ENCODE measurements at places on chromosomes 1 and 21. TPM values are rescaled to one million over a fixed set of nuclear protein-coding genes. Genes with fewer than 3 reads are reported as not detected.

DNA sequence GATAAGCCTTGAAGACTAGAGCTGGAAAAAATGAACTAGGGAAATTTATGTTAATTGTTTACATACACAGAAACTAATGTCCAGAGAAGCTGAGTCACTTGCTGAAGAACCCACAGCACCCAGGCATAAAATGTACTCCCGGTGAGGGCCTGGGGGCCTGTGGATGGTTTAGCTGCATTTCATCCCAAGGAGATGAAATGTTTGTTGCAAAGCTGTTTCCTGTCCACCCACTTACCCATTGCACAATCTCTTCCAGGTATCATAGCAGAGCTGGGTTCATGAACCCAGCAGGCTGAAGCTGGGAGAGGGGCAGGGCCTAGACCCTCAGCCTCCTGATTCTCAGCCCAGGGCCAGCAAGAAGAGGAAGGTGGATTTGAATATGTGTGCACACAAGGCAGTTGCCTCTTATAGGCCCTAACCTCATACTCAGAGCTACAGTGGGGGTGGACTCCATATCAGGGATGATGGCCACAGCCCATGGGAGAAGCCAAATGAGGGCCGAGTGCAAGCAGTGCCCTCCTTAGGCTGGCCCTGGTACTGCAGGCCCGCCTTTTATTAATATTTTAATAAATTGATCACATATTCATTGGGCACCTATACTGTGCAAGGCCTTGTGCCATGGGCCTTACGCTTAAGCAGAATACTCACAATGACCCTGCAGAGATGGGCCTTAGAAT, 110.8 kb downstream of the LACTBL1 start:
- peak; percentile 58 for DNase-seq

DNA sequence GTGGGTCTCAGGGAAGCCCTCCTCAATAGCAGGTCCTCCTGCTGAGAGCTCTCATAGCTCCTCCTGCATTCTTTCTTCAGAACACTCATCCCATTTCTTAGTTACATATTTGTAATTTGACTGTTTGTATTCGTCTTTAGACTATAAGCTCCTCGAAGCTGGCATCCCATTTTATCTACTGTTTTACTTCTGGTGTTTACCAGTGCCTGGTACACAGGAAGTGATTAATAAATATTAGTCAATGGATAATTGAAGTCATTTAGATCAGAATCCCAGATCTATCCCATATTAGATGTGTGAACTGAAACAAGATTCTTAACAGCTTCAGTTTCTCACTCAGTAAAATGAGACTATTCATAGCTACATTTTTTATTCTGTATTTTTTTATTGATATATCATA, 88.7 kb downstream of the PLPP3 start:
- no peak for DNase-seq

GRCh38 chr1:161502181-161502580, 3.1 kb upstream of the FCGR2A start:
- no peak for DNase-seq

DNA sequence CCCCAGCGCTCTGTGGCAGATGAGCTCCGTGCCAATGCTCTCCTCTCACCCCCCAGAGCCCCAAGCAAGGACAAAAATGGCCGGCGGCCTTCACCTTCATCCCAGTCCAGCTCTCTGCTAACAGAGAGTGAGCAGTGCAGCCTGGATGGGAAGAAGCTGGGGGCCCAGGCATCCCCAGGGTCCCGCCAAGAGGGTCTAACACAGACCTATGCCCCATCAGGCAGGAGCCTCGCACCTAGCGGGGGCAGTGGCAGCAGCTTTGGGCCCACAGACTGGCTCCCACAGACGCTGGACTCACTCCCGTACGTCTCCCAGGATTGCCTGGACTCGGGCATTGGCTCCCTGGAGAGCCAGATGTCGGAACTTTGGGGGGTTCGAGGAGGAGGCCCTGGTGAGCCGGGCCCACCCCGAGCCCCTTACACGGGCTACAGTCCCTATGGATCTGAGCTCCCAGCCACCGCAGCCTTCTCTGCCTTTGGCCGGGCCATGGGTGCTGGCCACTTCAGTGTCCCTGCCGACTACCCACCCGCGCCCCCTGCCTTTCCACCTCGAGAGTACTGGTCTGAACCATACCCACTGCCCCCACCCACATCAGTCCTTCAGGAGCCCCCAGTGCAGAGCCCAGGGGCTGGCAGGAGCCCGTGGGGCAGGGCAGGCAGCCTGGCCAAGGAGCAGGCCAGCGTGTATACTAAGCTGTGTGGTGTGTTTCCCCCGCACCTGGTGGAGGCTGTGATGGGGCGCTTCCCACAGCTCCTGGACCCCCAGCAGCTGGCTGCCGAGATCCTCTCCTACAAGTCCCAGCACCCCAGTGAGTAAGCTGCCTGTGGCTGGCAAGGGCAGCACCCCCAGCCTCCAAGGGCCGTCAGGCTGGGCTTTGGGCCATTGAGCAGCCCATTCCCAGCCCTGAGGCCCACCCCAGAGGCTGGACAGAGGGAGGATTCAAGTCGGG, 8.7 kb downstream of the ZC3H12A start:
- DNase-seq: no peak

- DNase-seq: no peak
Observed at GRCh38 chr1:205111354-205111753, 10.4 kb downstream of the RBBP5 start.

GRCh38 chr1:51265618-51266017, 29.5 kb downstream of the RNF11 start:
- DNase-seq: no peak

DNA sequence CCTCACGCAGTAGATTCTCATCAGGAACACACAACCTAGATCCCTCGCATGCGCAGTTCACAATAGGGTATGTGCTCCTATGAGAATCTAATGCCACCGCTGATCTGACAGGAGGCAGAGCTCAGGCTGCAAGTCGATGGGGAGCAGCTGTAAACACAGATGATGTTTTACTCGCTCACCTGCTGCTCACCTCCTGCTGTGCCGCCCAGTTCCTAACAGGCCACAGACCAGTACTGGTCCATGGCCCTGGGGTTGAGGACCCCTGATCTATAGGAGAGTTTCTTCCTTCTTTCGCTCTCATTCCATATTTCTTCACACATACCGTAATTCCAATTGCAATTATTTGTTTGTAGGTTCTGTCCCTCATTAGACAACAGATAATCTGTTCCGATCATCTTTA, 103.4 kb downstream of the CLEC20A start:
- no peak for DNase-seq

- DNase-seq: no peak
Observed at GRCh38 chr1:9486466-9487140, 52.7 kb upstream of the SLC25A33 start.

GRCh38 chr1:78607334-78607927, 12.8 kb upstream of the IFI44L start:
- no peak for DNase-seq

- DNase-seq: no peak
Observed at GRCh38 chr1:187605736-187606135, 777.0 kb downstream of the PLA2G4A start.

DNA sequence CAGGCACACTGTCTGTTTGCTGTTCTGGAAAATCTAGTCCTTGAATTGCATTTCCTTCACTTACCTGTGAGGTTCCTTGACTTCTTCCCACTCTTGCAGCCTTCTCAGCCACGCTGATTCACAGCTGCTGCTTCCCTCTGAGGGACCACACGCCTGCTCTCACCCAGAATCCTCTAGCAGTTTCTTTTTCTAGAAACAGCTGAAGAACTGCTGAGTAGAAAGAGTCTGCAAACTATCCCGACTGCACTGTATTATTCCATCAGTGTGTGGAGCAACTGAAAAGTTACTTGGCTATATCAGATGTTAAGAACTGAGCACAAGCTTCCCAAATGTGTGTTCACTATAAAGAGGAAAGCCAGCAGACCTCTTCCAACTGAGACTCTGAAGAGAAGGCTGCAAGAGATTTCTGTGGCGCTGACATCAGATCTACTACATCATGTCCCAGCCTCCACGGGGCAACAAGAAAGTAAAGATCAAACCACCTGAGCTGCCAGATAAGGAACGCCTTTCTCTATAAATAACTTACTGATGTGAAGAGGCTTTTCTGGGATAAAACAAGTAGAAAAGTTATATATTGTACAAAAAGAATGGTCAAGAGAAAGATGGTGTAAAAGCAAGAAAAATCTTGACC, 226.6 kb downstream of the RERE start:
- DNase-seq: no peak

GRCh38 chr1:27192039-27192529, 37.2 kb upstream of the SLC9A1 start:
- DNase-seq: no peak

DNA sequence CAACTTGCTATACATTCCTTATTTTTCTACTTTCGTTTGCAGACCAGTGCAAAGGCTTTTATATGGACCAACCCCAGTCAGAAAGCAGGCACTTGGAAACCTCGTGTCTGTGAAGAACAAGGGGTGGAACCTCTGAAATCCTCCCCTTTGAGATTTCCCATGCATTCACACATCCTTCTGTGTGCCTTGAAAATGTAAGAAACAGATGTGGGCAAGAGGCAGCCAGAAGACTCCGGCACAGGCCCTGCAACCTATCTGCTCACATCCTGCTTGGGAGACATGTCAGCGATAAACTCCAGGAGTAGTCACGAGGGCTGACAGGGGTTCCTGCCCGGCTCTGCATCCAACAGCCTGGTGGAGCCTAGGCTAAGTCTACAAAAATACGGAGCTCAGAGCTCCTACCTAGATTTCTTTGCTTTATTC, 42.5 kb downstream of the ETS2 start:
- DNase-seq: no peak

GRCh38 chr1:65082346-65083040, 65.5 kb upstream of the AK4 start:
- DNase-seq: no peak

GRCh38 chr1:96416701-96417444, 304.7 kb upstream of the PTBP2 start:
- no peak for DNase-seq

- DNase-seq: no peak
Observed at GRCh38 chr1:223227031-223227430, 84.0 kb upstream of the TLR5 start.

GRCh38 chr1:95509989-95510388, 276.0 kb downstream of the RWDD3 start:
- no peak for DNase-seq

DNA sequence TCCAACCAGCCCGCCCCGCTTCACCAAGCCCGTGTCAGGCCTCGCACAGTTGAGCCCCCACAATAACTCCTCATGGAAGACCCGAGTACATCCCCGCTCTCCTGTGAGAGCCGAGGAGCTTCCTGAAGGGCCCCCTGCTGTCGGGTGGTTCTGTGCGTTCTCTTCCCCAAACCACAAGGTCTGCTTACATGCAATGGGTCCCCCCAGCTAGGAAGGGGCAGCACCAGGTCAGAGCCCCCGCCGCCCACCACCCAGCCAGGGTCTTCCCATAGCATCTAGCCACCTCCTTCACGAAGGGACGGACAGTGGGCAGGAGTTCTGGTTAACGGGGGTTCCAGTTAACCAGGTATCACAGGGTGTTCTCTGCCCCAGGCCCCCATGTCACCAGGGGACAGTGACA, 51.5 kb downstream of the GLIS1 start:
- no peak for DNase-seq

DNA sequence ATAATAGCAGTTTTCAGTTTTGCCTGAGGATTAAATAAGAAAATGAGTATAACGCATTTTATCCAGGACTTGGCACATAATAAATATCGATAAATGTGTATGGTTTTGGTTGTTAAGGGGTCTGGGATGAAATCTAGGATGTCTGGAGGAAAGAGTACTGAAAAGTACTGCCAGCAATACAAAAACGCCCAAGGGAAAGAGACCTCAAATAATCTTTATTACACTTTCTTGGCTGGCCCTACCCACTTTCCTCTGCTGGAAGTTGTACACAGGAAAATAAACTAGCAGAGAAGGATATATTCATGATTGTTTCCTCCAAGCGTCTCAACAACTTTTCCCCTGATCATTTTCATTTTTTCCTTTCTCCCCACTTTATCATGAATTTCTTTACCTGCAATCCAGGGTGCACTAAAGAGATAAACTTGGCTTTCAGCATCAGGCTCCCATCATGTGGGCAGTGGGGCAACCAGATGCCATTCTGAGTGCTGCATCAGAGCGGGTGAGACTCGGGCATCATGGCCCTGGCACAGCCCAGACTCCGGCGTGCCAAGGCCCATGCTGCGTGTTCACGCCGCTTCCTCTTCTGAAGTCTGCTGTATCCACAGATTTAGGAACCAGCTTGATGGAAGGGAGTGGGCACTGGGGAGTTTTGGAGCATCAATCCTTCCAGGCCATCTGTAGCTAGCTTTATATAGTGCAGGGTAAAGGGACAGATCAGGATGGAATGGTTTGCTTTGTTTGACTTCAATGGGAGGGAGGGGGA, 35.8 kb upstream of the PLXNA2 start:
- DNase-seq: no peak

DNA sequence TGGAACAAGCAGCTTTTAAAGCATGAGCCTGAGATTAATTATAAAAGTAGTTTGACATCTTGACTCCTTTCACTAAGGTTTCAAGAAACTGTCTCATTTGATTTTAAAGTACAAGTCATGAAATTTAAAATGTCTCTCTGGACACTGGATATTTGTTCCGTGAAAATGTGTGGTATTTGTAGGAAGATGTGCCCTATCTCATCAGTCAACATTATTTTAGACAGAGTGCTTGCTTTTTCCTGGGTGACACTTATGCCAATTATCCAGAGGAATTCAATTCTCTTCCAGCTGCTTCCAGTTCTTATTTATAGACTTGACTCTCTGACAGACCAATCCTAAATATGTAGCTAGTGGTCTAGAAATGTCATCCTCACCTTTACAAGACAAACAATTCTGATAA, 300.4 kb downstream of the PLA2G4A start:
- no peak for DNase-seq

DNA sequence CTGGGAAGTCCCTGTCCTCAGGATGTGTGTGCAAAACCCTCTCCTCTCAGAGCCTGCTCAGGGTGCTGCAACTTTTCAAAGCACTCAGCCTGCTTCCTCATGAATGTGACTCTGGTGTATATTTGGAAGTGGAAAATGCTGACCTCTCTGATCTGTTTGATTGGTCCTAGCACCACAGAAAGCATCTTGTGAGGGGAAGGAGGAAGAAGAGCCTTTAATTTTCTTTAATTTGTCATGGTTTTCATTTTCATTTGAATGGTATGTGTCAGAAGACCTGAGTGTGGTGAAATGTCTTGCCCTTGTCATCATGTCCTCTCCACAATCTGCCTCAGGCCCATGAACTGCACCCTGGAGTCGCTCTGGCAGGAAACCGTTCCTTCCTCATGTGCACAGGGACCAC, 383.5 kb downstream of the NTNG1 start:
- DNase-seq: no peak

- no peak for DNase-seq
Observed at GRCh38 chr1:29831500-29832117, 595.3 kb downstream of the PTPRU start.

The BMP8B gene
- 0.82 TPM for total RNA-seq

The COL18A1 gene
- 241 TPM for total RNA-seq

The INKA2 gene
- total RNA-seq: 22.5 TPM

The FHAD1 gene
- 2.9 TPM for total RNA-seq

The FCN3 gene
- 1.3 TPM for total RNA-seq

The CHIT1 gene
- 0.15 TPM for total RNA-seq

The RGS13 gene
- total RNA-seq: not detected

The TAS1R3 gene
- total RNA-seq: 0.21 TPM

The IGSF21 gene
- 28.0 TPM for total RNA-seq

All from WTC11 (cell line).